ENCODE measurements at places on chromosomes 3 and 15. TPM values are rescaled to one million over a fixed set of nuclear protein-coding genes. Genes with fewer than 3 reads are reported as not detected.

DNA sequence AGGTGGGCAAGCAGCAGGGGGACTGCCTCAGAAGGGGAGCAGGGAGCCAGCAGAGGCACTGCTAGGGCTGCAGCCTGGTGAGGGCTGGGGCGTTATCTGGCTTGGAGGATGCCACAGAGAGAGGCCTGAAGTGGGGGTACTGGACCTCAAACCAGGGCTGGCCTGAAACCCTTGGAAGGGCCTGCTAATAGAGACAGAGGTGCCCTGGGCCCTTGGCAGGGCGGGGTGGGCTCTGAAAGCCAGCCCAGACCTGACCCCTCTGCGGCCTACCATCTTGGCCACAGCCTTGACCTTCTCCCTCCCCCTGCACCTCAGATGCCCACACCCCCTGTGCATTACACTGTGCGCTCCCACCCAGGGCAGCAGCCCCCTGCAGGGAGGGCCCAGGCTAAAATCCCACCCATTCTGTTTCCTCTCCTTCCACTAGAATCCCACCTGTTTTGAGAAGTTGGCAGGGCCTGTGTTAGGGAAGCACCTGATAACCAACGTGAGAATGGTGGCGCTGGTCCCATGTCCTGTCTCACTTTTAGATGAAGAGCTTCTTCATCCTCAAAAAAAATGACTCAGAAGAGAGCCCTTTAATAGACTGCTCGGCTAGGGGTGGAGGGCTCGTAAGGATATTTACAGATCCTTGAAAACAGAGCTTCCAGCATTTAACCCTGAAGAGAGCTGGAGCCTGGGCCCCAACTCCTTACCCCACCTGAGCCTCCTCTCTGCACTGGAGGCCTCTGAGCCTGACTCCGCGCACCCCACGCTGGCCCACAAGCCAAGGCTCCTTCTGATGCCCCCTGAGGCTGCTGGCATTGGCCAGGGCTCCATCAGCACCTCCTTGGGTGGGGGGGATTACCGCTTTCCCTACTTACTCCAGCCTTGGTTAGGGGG lies 29.8 kb downstream of the LOXL1 start:
- DNase-seq = no peak

- no peak for DNase-seq
Observed at GRCh38 chr3:46957092-46957820, 19.3 kb downstream of the CCDC12 start.

DNA sequence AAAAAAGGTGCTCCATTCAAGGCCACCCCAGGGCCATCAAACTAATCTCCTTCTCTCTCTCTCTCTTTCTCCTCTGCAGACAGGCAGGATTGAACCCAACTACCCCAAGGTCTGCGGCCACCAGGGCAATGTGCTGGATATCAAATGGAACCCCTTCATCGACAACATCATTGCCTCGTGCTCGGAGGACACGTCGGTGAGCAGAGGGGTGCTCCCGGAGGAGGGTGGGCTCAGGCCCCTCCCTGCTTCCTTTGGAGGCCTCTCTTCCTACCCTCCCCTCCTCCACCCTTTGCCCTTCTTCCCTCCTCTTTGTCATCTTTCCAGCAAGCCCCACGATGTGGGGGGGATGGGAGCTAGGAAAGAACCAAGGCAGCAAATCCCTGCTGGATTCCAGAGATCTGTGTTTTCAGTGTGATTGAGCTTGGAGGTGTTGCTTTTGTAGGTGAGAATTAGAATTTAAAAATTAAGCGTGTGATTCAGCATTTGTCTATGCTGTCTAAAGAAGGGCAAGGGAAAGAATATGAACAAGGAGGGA lies 116.3 kb downstream of the CORO2B start:
- DNase-seq = no peak

DNA sequence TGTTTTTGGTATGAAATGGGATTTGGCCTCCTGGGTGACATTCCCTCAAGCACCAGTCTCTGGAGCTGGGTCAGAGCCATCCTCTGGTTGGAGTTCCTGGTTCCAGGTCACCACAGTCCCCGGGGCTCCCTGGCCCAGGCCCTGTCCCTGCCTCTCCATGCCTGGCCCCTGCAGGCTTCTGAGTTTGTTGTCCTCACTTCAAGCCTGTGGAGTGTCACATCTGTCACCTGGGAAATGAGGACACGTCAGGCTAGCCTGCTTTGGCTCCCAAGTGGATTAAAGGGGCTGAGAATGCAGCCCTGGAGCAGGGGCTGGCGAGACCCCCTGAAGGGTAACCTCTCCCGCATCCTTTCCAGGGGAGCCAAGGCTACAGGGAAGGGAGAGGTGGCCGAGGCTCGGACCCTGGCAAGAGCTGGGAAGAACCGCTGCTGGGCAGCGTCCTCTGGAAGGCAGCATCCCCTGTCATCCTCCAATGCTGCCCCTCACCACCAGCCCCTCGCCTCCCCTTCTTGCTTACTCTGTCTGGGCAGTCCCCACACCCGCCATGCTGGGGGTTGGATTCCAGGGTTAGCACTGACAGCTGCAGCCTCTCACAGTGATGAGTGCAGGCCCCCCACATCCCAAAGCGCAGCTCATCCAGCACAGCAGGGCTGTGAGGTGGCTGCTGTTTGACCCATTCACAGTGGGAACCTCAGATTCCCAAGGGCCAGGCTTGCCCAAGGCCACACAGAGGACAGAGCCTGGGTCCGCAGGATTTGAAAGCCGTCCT lies 75.5 kb upstream of the IQSEC1 start:
- no peak for DNase-seq

The NR1I2 gene
- polyA plus RNA-seq = not detected

The P3H2 gene
- polyA plus RNA-seq = 32.6 TPM

Measured in AG04450 (cell line).